ENCODE measurements at places on chromosomes 4 and X.

GRCh38 chr4:15718959-15719358 is 16.1 kb downstream of the BST1 start:
- DNase-seq, result no peak

DNA sequence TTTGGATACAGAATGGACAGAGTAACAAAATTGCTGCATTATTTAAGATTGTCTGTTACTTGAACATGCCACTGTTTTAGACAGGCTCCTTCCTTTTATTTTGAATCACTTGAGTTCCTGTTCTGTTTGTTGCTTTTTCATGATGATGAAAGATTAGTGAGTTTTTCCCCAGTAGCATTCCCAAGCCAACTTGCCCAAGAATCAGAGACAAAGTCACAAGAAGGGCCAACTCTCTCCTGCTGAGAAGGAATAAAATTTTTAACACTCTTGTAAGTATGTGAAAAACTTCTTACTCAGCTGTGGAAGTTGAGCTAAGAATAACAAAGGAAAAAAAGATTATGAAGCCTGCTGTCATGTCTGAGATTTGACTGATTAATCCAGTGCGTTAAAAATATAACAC is 104.2 kb downstream of the KLHL8 start:
- no peak for DNase-seq

DNA sequence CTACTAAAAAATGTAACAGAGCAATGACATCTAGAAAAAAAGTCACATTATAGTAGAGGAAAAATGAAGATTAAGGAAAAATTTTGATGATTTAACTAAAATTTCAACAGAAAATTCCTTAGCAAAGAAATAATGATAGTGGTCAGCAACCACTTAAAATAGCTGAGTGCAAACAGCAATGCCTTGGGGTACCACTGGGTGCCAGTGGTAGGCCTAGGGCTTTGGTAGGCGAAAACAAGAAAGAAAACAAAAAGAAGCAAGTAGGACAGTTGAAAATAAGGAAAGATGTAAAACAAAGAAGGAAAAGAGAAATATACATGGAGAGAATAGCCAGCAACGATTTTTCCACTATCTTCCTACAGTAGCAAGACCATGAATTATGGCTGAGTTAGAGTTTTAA is 313.5 kb upstream of the IRS4 start:
- DNase-seq, result no peak

- DNase-seq, result no peak
These were observed 354.9 kb downstream of the GPAT3 start for GRCh38 chr4:83890816-83891215.

Measured in CD4-positive, alpha-beta T cell (primary cell).